GM23338 (cell line): ENCODE measurements at places on chromosomes 13 and 19.
A peak's percentile ranks its signal among the peaks of the same experiment; 100 is the strongest.

GRCh38 chr19:10640361-10640760 is 13.8 kb upstream of the ILF3 start:
- no peak for DNase-seq

- DNase-seq, result peak; percentile 82
Observed at GRCh38 chr19:58181902-58182576, 822 bp upstream of the ZNF274 start.

GRCh38 chr19:21101521-21102242 is 19.7 kb downstream of the ZNF714 start:
- no peak for DNase-seq

DNA sequence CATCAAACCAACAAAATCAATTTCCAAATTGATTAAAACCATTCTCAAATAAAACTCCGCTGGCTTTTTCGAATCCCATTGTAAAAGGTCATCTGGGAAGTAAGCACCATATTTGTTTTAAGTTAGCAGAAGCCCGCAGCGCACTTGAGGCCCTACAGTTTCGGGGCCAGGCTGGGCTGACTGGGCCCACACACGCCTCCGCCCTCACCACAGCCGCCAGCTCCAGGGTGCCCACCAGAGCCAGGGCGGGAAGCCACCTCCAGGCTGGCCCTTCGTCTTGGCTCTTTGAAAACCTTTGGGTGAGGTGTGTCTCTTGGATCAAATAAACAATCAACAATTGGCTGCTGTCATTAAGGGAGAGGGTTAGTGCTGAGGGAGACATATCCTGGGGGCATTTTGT is 133.3 kb downstream of the SOX1 start:
- DNase-seq, result no peak

DNA sequence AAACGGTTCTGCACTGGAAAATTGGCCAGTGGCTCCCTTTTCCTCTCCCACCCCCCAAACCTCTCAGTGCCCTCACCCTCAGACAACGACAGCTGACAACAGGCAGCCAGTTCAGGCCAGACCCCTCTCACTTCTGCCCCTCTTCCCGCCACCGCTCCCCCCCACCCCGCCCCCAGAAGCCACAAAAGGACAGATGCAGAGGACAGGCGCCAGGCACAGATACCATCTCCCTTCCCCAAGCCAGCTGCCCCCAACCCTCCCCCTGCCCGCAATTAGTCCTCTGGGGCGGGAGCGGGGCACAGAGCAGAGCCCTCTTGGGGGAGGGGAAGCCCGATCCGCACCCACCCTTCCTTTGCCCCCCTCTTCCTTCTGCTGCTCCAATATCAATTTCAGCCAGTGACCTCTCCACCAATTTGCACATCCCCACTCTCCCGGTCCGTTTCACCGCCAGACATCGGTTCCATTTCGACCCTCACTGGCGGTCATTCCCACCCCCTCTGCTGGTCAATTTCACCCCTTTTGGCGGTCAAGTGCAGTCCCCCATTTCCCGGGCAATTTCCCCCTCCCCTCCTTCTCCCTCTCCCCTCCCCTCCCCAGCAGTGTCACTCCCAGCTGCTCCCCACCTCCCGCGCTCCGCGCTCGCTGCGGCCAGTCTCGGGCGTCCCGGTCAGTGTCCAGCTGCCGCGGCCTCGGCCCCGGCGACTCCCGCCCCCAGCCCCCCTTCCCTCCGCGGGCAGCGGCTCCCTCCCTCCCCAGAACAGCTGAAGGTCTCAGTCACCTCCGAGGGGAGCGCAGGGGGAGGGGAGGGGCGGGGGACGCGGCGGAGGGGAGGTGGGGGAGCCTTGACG is at the start of gene SHD:
TSS of gene SHD (plus strand) at position 848 of the 848 bp plus-strand sequence. CDS start 798 bp downstream, outside the sequence.
- DNase-seq, result peak; percentile 72

- DNase-seq, result no peak
Observed at GRCh38 chr19:7408251-7408650, 59.5 kb downstream of the ARHGEF18 start.

DNA sequence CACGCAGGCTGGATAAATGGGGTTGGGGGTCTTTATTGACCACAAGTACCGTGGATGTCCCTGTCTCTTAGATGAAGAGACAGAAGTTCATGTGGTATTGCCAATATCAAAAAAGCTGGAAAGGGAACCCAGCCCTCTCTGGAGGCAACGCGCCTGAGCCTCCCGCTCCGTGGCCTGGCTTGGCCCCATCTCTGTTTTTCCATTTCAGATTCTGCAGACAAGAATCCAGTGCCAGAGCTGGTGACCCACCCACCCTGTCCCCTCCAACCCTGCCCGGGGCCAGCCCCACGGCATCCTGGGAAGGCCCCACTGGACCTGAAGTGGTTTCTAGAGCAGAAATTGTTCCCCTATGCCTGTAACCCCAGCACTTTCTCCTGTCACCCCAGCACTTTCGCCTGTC is 57.7 kb downstream of the PTPRS start:
- DNase-seq, result no peak

- DNase-seq, result peak; percentile 100
Observed at GRCh38 chr19:44890366-44891015, 563 bp upstream of the TOMM40 start.

- DNase-seq, result peak; percentile 6
Observed at GRCh38 chr13:49454388-49455006, 10.4 kb downstream of the SETDB2 start.

- DNase-seq, result peak; percentile 19
Observed at GRCh38 chr19:30690935-30691818, 319.0 kb downstream of the ZNF536 start.

DNA sequence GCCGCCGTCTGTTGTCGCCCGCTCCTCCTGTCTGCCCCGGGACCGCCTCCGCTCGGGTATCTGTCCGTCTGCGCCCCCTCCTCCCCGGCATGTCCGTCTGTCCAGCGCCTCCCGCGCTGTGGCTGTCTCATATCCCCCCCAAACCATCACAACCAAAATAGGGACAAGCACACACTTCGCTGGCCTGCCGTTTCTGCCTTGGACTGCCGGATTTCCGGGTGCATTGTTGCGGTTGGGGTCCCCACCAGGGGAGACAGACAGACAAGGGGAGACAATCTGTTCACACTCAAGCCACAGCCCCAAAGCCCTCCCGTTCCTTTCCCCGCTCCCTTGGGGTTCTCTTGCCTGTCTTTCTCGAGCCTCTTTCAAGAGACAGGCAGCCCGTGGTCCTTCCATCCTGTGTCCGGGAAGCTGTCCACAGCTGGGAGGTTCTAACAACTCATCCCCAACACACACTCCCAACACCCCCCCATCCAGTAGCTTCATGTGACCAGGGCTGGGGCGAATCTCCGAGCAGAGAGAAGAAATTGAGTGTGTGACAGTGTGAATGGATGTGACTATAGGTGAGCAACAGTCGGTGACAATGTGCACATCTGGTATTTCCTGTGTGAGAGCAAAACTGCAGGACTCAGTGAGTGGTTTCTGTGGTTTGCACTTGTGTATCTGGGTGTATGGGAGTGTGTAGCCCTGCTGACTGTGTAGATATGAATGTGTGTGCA is 16.5 kb upstream of the FOSB start:
- DNase-seq, result peak; percentile 53

DNA sequence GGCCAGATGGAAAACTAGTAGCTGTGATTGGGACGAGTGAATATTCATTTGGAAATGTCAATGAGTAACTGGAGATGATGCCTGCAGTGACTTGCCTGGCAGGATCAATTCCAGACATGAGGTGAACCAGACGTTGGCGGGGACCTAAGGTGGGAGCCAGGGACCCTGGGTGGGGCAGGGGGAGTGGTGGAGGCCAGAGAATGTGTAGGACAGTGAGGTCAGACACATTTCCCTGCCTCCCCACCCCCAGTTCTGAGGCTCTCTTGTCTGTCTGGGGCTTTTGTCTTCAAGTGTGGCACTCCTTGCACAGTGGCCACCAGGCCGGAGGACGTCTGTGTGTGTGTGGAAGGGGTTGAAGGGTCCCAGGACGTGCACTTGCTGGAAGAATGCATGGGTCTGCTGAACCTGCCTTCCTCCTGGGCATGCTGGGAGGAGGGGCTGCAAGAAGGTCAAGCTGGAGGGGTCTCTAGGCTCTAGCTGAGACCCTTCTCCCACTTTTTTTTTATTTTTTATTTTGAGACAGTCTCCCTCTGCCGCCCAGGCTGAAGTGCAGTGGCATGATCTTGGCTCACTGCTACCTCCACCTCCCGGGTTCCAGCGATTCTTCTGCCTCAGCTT is 51.6 kb downstream of the CHST8 start:
- no peak for DNase-seq

DNA sequence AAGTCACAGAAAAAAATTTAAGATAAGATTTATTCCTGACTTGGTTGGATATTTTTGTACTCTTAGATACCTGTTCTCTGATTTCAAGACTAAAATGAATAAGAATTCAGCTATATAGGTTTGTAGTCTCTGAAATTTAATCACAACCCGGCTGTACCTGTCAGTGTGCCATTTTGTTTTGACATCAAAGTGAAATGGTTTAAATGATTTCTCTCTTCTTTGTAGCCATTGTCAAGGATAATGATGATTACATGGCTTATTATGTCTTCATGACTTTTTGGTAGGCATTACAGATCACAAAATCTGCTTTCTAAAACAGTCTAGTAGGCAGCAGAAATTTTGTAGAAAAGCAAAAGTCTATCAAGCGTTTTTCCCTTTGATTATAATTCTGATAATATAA is 72.5 kb downstream of the PCDH17 start:
- no peak for DNase-seq

DNA sequence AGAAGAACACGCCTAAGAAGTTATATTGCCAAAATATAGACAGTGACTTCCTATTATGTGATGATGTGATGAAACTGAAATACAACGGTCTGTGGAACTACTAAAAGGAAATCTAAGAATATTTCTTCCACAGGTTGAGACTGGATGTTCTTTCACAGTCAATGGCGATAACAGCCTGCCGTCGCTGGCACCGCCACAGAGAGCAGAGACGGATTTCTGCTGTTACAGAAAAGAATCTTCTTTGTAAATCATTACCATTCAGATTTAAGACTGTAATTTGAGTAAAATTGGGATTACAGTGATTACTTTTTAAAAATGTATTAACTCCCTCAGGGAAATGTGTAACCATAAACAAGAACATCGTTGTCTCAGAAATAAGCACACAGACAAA is 100.8 kb downstream of the TUBGCP3 start:
- DNase-seq, result no peak

DNA sequence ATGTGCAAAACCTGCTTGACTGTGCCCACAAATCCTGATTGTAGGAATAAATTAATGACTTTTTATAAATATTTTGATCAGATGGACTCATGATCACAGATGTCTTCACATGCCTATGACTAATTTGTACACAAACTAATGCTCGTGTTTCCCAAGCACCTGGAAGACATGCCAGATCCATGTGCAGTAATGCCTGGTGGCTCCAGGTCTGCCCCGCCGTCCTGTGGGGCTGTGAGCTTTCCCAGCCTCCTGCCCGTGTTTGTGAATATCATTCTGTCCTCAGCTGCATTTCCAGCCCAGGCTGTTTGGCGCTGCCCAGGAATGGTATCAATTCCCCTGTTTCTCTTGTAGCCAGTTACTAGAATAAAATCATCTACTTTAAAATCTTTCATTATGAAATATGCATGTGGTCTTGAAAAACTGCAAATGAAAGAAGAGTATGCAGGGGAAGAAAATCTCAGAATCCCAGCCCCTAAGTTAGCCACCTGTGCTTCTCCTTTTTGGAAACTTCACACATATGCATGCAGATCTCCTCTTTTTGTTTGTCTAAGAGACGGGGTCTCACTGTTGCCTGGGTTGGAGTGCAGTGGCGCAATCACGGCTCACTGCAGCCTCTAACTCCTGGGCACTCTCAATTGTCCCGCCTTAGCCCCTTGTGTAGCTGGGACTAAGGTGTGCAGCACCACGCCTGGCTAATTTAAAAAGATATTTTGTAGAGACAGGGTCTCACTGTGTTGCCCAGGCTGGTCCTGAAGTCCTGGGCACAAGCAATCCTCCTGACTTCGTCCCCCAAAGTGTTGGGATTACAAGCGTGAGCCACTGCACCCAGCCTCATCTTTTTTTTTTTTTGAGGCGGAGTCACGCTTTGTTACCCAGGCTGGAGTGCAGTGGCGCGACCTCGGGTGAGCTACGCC is 6.2 kb downstream of the RPL28 start:
- DNase-seq, result peak; percentile 37

DNA sequence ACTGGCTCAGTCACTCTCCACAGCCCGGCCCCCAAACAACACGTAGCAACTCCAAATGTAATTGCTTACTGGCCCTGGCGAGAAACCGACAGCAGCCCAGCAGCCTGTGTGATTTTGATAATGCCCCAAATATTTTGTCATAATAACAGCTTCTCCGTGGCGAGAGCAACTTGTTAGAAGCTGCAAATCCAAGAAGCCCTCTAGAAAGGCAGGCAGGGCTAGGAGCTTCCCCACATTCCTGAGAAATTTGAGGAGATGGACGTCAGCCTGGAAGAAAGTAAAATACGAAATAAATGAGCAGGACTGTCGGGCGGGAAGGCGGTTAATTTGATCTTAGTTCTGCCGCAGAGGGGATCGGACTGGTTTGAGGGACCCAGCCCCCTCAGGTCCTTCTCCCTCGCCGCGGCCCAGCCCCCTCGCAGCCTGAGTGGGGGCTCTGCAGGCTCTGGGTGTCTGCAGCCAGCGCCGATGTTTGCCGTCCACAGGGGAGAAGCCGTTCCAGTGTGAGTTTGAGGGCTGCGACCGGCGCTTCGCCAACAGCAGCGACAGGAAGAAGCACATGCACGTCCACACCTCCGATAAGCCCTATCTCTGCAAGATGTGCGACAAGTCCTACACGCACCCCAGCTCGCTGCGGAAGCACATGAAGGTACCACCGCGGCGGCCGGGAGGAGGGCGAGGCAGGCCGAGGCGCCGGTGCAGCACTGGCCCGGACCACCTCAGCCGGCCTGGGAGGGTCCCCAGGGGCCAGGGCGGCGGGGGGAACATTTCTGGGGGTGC is 3.1 kb downstream of the ZIC2 start:
- peak; percentile 74 for DNase-seq

DNA sequence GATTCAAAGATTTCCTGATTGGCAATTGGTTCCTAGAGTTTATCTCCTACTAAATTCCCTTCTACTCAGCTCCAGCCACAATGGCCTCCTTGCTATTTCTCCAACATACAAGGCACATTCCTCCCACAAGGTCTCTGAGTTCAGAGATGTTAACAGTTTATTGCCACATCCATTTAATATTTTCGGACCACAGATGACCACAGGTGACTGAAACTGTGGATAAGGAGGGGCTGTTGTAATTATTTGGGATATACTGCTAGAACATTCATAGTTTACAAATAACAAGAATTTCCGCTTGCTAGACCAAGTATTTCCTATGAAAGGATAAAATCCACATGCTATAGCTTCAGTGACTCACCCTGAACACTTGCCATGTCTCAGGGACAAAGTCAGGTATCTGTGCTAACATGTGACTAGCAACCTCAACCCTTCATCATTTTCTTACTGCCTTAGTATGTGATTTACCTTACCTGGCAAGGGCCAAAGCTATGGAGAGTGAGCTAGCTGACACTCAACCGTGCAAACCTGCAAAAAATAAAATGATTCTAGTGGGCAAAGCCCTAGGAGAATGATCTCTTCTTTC is 117.7 kb downstream of the TBC1D4 start:
- no peak for DNase-seq

GRCh38 chr13:24890256-24890655 is 126.3 kb downstream of the RNF17 start:
- no peak for DNase-seq
